Activated CD8-positive, alpha-beta memory T cell treated with anti-CD3 and anti-CD28 coated beads for 1 hour (primary cell): ENCODE measurements at places on chromosomes 1 and 21.

- DNase-seq: no peak
Observed at GRCh38 chr1:39453603-39454002, 37.8 kb upstream of the BMP8A start.

DNA sequence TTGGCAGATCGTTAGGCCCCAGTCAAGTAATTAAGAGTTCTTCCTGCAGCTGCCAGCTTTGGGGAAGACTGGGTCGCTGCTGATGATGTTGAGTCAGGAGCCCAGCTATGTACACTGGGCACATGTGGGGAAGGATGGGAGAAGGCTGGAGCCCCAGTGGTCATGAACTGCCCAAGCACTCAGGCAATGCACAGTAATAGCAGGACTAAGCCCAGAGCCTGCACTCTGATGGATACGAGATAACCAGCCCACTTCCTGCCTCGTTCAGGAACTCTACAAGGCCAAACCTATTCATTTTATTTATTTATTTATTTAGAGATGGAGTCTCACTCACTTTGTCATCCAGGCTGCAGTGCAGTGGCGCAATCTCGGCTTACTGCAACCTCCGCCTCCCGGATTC lies 81.1 kb upstream of the BTG3 start:
- no peak for DNase-seq

- no peak for DNase-seq
Observed at GRCh38 chr1:159141584-159142390, 29.6 kb upstream of the CADM3 start.

DNA sequence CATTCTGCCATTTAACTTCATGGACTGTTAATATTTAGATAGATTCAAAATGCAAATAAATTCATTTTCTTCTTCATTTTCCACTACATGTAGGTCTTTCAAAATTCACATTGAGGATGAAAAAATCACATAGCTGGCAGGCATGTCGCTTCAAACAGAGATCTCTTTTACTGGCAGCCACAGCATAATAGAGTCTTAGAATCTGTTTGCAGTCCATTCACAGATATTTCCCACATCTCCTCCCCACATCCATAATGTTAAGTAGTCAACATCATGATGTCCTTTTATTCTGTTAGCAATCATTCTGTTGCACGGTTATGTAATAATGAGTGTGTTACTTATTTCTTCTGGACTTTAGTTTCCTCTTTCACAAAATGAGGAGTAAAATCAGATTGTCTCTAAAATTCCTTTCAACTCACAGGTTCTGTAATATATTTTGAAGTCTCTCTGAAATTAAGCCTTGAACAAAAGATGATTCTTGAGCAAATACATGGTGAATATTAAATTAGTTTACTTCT lies 257.5 kb upstream of the SNX7 start:
- DNase-seq: no peak

- no peak for DNase-seq
Observed at GRCh38 chr1:201754353-201754752, 74.6 kb upstream of the IPO9 start.

- no peak for DNase-seq
Observed at GRCh38 chr1:50966991-50967390, 3.1 kb upstream of the CDKN2C start.

DNA sequence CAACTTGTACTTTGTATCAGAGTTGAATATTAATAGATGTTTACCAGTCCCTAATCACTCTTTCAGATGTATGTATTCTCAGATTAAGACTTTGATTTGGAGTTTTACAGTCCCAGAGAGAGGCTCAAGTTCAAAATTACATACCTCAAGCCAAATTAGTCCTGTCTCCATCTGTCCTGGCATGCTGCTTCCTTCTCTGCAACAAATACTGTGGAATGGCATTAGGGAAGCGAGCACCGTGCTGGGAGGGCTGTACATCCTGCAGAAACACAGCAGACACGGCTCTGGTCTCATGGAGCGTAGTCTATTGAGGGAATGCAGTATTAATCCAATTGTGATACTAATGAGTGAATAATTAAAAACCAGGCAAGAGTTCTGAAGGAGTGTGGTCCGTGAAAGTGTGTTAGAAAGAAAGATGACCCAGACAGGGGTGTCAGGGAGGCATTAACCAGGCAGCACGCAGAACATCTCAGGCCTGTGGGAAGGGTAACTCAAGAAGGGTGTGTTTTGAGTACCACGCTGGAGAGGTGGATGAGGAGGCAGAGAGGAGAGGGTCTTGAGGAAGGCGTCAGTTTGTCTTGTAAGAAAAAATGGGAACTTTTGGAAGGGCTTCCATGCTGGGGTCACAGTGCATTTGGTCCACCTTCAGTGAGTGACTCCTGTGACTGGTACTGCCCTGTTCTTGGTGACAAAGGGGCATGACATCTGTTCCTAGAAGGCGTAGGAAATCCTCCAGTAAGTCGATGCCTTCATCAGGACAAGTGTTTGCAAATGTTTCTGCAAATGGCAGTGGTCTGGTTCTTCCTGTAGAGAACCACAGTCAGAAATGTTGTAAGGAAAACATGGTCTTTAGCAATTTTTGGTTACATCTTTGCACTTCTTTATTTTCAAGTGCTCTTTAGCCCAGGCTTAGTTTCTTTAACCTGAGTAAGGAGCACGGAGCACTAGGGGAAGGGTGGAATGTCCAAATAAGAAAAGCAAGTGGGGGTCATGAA lies 1.6 kb downstream of the RAB4A start:
- DNase-seq: no peak

- DNase-seq: no peak
Observed at GRCh38 chr1:63115527-63115926, 206.8 kb upstream of the FOXD3 start.

DNA sequence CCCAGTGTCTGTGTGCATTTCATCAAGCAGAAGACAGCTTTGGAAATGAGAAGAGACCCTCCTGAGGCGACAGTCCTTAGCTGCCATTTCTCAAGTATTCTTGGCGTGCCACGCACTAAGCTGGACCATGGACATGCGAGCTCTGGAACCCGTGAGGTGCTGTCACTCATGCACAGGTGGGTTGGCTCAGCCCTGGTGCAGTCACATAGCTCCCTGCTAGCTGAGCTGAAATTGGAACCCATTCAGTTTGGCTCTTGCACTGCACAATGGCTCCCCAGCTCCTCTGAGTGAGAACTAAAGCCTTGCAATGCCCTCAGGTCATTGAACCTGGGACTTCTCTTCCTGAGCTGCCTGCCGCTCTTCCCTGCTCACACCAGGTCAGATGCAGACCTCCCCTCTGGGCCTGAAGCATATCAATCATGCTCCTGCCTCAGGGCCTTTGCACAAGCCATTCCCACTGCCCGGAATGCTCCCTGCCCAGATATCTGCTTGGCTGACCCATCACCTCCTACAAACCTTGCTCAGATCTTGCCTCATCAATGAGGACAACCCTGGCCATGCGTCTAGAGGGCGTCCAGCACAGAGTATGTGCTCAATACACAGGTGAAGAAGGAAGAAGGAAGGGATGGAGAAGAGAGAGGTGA lies 6.3 kb upstream of the SRARP start:
- no peak for DNase-seq
